ENCODE measurements at places on chromosomes 4 and X.

DNA sequence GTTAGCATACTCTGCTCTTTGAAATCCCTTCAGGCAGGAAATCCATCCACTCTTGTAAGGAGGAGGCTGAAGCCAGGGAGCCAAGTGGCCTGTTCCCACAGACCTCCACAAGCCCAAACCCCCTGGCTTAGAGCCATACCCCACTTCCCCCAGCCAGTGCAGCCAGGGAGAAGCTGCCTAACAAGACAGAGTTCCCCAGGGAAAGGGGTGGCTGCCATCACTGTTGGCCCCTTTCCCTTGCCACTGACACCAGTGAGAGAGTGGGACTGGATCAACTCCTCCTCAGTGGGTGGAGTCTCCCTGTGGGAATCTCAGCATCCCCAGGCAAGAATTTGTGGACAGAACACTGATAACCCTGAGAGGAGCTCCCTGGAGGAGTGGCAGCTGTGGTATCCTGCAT is 389.4 kb downstream of the PABPC4L start:
- DNase-seq: no peak

- DNase-seq: no peak
These were observed 30.7 kb upstream of the HUWE1 start for GRCh38 chrX:53717205-53717604.

- DNase-seq: peak; percentile 44
These were observed 6.4 kb upstream of the FGG start for GRCh38 chr4:154618708-154619315.

DNA sequence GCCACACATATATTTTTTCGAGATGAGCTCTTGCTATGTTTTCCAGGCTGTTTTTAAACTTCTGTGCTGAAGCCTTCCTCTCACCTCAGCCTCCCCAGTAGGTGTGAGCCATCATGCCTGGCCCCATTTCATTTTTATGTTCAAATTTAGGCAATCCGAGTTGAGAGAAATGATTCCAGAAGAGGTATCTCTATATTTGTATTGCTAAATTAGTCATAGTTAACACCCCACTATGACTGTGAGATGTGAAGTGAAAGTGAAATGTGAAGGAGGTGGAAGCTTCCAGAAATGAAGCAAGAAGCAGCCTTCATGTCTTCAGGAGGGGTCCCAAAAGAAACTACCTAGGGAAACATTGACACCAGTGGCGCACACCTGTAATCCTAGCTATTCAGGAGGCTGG is 17.7 kb downstream of the APELA start:
- DNase-seq: no peak

GRCh38 chr4:11739992-11740391 is 311.3 kb upstream of the HS3ST1 start:
- no peak for DNase-seq

- no peak for DNase-seq
These were observed 95.4 kb upstream of the PLAC1 start for GRCh38 chrX:134753718-134754008.

GRCh38 chrX:150352114-150352513 is 11.0 kb upstream of the MAMLD1 start:
- no peak for DNase-seq

DNA sequence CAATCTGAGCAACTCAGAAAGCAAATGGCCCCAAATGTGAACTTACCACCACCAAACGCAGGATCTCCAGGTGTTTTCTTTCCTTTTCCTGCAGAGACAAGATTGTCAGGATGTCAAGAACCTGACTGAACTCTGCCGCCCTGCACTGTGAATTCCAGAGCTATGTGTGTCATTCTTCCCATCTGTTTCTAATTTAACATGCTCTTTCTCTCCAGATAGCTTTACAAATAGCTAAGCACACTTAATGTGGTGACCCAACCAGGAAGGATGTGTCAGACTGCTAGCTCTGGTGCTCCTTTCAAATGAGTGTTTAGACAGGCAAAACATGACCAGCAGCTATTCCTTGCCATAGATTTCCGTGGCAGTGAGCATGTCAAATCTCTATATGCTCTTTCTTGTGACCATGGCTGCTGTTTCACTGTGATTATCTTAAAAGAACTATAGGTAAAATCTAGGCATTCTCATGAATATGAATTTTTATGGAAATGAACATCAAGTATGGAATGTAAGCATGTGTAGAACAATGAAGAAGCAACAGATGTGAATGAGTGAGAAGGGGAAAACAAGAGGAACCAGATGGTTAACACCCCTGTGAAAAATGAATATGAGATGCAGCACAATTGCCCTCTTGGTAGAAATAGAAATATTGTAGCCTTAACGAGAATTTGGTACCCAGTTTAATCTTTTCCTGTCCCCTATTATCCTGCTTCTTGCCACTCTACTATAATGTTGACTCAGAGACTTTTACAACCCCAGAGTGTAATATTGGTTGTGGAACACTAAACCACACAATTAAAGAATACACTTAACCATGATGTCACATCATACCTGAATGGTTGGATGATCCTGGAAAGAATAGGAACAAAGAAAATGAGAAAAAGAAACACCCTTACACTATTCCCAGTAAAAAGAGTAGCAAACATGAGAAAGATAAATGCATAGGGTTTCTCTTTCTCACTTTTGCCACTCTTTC is 247.8 kb upstream of the DKK2 start:
- no peak for DNase-seq
